ENCODE measurements at places on chromosomes 6 and 20.

DNA sequence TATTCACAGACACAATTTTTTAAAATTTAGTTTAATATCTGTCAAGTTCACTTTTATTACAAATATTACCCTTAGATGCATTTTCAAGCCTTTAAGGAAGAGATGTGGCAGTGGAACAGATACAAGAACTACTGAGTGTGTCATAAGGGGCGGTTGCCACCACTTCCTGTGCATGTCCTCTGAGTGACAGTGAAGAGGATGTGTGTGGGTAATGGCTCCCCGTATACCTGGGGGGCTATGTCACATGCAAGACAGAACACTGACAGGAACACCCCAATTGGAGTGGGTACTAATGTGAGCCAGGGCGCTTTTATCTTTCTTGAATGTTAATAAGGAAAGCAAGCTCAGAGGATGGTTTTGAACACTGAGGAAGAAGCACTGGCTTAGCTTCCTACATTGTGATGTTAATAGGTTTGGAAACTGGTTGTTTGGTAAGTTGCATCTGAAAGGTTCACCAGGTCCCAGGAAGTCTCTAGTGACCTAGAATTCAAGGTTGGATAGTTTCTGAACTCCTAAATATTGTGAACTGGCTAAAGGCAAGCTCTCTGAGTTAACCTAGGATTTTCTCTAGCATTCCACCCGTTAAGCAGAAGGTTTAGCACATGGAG is 83.4 kb upstream of the ASF1A start:
- peak; percentile 46 for DNase-seq

DNA sequence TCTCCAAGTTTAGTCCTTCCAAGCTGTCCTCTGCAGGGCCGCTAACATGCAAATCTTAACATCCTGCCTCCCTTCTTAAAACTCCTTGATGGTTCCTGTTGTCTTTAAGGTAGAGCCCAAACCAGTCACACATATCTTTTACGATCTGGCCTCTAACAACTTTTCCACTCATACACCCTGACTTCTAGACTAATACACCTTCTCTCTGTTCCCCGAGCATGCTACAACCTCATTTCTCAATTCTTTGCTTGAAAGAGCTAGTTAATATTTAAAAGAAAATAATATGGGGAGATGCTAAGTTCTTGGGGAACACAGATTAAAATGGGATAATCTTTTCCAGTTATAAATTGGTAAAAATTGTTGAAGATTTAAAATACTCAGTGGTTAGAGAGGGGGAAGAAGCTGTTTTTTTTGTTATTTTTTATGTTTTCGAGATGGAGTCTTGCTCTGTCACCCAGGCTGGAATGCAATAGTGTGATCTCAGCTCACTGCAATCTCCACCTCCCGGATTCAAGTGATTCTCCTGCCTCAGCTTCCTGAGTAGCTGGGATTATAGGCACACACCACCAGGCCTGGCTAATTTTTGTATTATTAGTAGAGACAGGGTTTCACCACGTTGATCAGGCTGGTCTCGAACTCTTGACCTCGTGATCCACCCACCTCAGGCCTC is 250.7 kb downstream of the MAFB start:
- DNase-seq, result no peak

GRCh38 chr6:3900744-3901336 is 51.7 kb downstream of the FAM50B start:
- DNase-seq, result no peak

DNA sequence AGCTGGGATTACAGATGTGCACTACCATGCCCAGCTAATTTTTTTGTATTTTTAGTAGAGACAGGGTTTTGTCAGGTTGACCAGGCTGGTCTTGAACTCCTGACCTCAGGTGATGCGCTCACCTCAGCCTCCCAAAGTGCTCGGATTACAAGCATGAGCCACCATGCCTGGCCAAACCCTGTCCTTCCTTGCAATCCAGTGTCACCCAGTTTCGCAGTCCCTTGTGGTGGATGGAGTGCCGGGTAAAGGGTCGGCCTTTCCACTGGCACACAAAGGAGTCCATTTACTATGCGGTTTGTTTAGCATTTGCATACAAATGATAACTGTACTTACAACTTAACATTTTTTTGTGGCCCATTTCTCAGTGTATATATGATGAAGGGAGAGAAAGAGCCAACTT is 99.3 kb upstream of the TIAM2 start:
- DNase-seq, result no peak

- no peak for DNase-seq
These were observed 17.7 kb downstream of the TPBG start for GRCh38 chr6:82381278-82381677.

DNA sequence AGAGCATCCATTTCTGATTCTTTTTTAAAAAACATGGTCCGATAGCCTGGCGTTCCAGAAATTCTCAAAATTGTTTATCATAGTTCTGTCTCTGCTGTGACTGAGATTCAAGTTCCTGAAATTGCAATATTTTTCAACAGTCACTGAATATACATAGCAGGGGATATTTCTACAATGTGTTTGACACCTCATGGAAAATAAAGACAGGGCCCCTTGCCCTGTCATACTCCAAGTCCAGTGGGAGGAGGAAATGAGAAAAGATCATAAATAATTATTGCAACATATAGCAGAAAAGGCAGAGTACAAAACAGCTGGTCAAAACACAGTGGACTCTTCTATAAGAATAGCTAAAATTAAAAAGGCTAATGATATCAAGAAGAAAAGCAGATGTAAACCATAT is 234.8 kb upstream of the SPTLC3 start:
- DNase-seq, result no peak

- no peak for DNase-seq
These were observed 453.4 kb upstream of the AGPAT4 start for GRCh38 chr6:161727083-161727833.

DNA sequence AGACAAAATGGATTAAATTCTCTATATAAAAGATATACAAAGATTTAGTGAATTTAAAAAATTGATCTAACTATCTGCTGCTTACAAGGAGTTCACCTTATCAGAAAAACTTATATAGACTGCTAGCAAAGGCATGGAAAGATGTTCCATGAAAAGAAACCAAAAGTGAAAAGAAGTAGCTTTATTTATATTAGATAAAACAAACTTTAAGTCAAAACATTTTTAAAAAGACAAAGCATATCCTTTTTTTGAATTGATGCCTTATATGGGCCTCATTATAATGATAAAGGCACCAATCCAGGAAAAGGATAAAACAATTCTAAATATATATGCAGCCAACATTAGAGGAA is 334.2 kb downstream of the MEI4 start:
- DNase-seq, result no peak

GRCh38 chr20:44135012-44135412 is 52.0 kb downstream of the JPH2 start:
- DNase-seq, result no peak

- no peak for DNase-seq
These were observed 22.8 kb downstream of the NPEPL1 start for GRCh38 chr20:58715391-58715800.

DNA sequence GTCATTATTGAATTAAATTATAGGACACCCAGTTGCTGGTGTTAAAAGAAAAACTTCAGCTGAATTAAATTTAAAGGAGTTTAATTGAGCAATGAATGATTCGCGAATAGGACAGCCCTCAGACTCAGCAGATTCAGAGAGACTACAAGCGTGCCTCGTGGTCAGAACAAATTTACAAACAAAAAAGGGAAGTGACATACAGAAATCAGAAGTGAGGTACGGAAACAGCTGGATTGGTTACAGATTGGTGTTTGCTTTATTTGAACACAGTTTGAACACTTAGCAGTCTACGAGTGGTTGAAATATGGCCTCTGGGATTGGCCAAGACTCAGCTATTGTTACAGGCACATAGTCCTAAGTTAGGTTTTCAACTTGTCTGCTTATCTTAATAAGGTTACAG is 25.8 kb upstream of the TNFRSF21 start:
- DNase-seq, result no peak

DNA sequence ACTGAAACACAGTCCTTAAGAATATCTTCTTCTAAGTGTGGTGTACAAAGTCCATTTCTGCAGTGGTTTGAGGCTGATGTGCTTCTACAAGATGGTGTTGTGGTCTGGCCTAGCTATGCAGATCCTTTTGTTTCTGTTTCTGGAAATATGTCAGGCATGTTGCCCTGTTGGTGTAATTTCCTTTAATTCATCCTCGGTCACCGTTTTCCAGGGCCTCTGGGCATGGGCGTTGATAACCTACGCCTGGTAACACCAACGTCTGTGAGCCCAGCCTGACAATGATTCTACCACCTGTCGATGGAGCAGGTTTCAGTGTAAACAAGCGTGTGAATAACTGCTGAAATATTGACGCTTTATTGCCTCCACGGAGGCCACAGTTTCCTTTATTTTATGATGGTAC is 33.3 kb upstream of the AFDN start:
- no peak for DNase-seq

DNA sequence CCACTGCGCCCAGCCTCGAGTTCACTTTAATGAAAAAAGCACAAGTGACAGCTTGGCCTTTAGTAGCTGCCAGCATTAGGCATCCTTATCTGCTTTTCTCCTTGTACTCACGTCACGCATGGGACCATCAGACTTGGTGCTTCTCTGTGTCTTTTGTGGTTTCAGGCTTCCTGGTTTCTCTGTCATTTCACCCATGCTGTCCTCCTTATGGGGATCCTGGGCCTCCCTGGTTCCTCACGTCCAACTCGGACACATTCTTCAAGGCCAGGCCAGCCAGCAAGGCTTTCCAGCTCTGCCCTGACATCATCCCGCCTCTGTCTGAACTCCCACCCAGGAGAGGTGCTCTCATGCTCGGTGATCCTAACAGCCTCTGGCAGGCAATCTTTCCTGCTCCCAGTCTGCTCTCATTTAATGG is 83.2 kb downstream of the TIAM2 start:
- DNase-seq, result no peak

DNA sequence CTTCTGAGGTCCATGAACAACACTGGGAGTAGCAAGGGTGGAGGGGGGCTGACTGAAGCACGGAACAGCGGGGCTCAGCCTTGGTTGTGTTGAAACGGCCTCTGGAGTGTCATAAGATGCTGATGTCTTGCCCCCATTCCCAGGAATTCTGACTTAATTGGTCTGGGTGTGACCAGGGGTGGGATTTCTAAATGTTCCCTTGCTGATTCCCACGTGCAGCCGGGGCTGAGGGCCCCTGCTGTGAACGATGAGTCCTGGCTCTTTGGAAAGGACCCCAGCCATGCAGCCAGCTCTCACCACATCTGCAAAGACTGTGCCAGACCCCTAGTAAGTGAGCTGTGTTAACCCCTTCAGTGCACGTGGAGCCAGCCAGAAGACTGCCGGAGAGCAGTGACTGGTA is 28.6 kb upstream of the FAM50B start:
- DNase-seq, result no peak

GRCh38 chr20:59746155-59746554 is 141.8 kb downstream of the PHACTR3 start:
- no peak for DNase-seq

DNA sequence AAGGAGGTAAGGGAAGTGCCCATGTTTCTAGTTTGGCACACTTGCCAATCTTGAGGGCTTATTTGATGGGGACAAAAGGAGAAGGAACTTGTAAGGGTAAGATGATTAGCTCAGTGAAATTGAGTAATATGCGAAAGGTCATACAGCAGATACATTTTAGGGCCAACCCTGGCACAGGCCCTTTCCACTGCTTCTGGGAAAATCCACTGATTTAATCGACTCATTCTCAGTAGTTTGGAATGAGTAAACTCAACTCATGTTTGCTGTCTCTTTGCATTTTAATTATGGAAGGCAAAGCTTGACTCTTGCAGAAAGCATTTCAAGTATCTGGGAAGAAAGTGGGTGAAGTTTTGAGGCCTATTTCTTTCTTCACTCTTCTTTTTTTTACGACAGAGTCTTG is 20.0 kb downstream of the PHF20 start:
- DNase-seq, result no peak

GRCh38 chr6:111720931-111721496 is 115.3 kb upstream of the TRAF3IP2 start:
- DNase-seq, result no peak

DNA sequence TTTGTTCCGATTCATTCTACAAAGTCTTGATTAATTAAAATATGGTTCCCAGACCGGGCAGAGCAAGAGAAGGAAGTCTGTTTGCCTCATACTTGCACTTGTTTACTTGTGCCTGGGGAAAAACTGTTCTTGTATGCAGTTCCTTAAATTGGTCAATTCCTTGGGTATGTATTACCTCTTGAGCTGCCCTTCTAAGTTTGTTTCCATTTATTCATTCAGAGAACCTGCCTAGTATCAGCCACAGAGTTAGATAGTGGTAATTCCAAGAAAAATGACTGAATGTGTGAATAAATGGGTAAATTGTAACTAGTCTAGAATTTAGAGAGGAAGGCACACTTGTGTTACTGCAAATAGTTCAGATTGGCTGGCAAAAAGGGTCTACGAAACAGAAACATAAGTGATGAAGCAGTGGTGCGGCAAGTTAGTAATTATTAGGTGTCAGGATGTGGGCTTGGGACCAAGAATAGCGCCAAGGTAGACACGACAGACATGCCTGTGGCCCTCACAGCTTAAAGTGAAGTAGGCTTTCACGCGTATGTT is 525 bp upstream of the MAK start:
- DNase-seq, result no peak

GRCh38 chr6:5338177-5338960 is 77.1 kb downstream of the FARS2 start:
- DNase-seq, result no peak

- no peak for DNase-seq
These were observed 71.4 kb downstream of the DACT2 start for GRCh38 chr6:168248148-168248620.

- no peak for DNase-seq
These were observed 19.3 kb downstream of the ACSS1 start for GRCh38 chr20:25038591-25039015.

- no peak for DNase-seq
These were observed 62.0 kb downstream of the FAXC start for GRCh38 chr6:99287523-99287922.

DNA sequence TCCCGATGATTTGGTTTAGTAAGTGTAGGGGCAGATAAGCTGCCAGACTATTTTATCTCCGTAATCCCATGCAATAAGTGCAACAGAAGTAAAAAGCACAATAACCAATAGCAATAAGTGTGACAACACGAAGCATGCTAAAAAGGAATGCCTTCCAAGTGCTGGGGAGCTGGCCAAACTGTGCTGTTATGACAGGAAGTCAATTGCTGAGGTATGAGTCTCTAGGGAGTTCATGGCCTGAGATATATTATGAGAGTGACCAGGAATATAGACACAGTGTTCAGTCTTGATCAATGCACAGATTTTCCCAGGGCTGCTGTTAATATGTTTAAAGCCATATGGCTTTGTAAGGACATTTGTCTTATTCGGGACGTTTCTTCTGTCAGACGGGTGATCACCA is 10.5 kb upstream of the ANGPT4 start:
- DNase-seq, result no peak
